SIG-M5 (cell line): ENCODE measurements at places on chromosomes 5 and 9.

DNA sequence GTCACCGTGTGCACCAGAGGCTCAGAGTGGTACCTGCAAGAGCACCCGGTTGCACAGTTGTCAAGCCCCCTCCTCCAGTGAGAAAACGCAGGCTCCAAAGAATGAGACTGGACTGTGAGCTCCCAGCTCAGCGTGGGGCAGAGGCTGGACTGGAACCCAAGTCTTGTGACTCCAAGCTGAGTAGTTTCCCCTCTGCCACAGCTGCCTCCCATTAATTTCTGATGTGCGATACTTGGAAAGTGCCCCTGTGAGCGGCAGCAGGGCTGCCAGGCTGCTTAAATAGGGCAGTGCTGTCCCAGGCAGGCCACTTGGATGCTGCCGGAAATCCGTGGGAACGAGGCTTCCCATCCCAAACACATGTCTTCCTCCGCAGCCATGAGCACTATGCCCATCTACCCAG lies 62.2 kb upstream of the ANGPTL2 start:
- no peak for DNase-seq

GRCh38 chr9:16806674-16807073 lies 63.8 kb downstream of the BNC2 start:
- no peak for DNase-seq

DNA sequence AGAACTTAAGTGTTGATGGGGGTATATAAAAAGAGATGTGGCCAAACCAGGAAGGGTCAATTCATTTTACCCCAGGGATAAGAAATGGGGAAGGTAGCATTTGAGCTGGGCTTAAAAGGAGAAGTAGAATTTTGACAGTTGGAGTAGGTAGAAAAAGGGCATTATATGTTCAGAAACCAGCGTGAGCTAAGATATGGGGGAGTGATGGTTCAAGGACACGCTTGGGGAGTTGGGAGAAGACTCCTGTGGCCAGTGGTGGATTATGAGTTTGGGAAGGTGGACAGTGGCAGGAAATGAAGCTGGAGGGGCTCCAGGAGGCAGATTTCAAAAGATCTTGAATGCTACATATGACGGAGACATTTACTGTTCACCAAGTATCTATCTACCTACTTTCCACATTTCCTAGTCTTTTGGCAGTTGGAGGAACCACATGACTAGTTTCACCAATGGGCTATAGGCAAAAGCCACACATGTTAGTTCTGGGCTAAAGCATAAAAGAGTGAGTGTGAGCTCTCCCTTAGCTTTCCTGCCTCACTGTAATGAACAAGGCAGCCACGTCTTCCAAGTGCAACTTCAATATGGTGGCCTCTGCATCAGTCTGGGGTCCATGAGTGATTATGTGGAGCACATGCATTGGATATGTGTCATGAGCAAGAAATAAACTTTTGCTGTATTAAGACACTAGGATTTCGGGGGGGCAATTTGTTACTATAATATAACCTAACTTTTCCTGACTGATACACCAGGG lies 15.7 kb upstream of the GSN start:
- no peak for DNase-seq

DNA sequence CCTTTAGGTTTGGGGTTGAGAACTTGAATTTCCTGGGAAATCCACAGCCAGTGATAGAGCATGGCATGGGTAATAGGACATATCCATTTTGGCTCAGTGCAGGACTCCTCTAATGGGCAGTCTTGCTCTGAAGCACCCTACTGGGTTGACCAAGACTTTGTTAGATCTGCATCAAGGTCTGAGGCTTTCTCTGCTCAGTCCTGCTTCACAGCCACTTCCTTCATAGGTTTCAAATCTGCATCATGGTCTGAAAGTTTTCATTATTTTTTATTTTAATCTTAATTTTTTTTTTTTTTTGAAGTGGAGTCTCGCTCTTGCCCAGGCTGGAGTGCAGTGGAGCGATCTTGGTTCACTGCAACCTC lies 36.5 kb downstream of the KIF2A start:
- no peak for DNase-seq

GRCh38 chr5:74895906-74896305 lies 29.7 kb upstream of the FAM169A start:
- no peak for DNase-seq

- no peak for DNase-seq
These were observed 26.3 kb downstream of the ANP32B start for GRCh38 chr9:98009437-98009836.

DNA sequence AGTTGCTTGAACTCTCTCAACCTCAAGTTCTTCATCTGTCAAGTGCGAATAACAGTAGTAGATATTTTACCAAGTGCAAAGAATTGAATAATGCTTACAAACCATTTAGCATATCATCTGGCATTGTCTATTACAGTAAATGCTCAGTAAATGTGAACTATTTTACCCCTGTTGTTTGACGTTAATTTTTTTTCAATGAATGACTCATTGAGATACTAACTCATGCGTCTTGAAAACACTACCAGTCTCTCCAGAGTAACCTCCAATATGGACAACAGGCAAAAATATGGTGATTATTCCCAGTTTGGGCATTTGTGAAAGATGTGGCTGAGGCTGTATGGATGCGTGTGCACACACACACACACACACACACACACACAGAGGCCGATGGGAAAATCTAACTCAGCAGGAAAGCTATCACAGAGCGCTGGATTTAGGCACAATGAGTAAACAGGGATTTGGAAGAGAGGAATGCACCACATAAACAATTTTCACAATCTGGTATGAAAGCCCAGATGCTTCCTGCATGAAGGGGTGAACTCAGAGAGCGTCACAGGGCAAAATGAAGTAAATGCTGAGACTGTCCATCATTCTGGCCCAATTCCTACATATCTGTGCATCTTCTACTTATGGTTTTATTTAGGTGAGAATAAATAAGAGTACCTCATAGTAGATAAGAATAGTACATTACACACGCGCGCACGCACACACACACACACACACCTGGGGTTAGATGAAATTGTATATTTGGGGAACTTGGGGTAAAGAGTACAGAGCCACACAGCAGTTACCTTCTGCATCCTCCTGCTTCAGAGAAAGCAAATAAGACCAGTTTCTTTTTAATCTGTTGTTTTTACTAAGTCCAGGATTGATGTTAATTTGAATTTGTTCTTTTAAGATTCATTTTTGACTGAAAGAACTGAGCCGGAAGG lies 128.7 kb downstream of the PALM2AKAP2 start:
- no peak for DNase-seq

DNA sequence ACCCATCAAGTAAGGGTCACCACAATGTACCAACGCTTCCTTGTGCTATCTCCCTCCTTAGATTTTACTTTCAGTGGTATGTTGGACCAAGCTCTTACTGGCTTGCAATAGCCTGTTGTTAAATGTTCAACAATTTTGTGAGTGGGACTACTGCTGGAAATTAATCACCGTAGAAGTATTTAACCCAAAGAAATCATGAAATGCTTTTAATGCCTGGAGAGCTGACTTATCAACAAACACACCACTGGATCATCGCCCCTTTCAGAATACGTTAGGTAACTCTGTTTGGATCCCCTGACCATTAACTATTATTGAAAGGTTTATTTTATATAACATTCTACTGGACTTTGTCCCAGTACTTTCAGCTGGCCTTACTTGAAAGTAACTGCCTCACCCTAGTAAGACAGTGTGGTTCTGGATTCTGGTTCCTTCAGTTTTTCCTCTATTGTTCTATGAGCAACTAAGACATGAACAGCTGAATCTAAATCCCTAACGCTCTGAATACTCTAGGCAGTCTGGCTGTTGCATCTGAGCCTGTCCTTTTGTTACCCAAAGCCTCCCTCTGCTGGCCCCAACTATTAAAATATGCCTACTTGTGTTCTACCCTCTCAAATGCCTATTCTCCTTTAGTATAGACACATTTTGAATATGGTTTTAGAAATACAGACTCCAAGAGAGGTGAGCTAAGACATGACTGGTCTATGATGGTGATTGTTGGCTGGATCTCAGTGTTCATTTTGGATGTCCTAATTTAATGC lies 1203.4 kb upstream of the DMAC1 start:
- DNase-seq, result no peak

- DNase-seq, result no peak
These were observed 60.1 kb upstream of the CACNA1B start for GRCh38 chr9:137817236-137818200.
